ENCODE measurements at places on chromosomes 2 and 18.

DNA sequence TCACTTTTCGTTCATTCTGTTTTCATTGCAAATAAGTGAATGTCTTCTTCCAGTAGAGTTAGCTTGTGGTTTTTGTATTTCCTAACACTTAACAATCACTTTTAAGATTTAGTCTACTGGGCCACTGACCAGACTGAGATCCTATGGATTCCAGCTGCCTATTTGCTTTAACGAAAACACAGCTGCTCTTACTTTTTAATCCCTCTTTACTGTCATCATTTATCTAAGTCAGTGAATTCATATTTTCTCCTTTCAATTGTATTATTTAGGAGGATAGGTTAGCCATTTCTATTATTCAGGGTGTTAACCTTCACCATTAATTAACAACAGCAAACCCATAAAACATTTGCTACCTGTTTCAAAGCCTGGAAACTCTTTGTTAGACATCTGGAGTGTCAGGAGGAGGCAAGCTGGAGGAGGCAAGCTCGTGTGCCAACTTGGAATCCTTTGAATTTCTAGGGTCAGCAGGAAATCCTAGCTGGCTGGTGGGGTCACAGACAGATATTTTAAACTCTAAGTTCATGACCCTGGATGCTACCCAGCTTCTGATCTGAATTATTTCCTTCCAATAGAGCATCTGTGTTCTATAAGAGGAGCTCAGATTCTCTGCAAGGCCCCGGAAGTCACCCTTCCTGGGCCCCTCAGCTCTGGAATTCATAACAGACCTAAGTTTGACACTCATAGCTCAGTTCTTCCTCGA, 385.3 kb downstream of the RBM43 start:
- no peak for DNase-seq

DNA sequence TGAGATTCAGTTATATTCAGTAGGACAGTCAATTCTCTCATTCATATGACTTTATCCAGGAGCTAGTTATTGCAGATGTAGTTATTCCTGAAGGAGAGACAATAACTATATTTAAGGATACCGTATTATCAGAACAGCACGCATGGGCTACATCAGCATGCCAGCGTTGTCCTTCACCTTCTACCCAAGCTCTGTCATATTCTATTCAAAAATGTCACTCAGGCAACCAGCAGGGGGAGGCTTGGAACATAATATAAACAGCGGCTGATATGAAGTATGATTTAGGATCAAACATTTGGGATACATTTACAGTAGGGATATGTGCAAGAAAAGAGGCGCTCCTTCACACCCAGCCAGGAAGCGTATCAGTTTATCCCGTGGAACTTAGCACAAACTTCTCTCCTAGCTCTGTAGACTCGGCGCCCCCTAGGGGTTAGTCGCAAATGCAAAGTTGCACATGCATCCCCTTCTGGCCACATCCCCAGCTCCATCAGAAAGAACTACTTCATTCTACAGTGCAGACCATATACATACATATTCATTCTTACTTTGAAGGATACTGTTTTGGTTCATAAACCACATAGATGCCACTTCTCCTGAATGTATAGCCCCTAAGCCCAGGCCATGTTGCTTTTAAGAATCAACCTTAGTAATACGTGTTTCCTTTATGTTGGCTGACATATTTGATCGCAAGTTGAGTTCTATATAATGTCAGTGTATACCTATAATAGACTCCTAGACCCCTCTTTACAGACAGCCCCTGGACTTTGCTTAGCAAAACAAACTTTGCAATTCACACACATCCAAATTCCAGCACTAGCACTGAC, 759.4 kb downstream of the ADCYAP1 start:
- DNase-seq = no peak

GRCh38 chr2:98509542-98510321, 65.1 kb downstream of the INPP4A start:
- DNase-seq = no peak

- no peak for DNase-seq
These were observed 140.3 kb downstream of the CYRIA start for GRCh38 chr2:16525265-16525887.

DNA sequence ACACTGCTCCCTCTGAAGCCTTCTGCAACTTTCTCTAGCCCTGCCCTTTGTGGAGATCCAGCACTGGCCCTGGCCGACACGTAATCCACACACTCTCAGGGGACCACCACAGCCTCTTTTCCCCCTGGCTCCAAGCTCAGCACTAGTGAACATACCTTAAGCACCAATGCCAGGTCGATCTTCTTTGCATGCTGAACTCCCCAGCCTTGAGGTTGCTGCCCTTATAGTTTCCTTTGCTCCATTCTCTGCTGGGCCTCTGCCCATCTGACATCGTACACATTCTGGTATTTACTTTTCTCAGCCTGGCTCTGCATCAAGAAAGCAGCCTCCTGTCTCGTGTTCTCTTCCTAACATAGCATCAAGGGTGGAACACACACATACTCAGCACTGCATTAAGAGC, 361.5 kb downstream of the LPIN1 start:
- DNase-seq = no peak

DNA sequence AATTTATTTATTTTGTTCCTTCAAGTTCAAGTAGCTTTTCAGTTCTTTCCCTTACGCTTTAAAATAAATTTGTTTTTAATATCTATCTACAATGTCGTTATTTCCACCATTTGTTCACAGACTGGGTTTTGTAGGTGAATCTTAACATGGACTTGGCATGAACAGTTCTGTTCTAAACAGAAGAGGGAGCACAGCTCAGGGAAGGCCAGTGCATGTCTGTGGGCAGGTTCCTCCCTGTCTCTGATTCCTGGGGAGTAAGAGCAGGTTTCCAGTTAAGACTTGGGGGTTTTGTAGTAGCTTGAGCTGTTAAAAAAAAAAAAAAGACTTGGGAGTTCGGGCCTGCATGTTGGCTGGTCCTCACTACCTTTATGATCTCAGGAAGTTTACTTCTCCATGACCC, 11.1 kb downstream of the TTL start:
- DNase-seq = no peak

DNA sequence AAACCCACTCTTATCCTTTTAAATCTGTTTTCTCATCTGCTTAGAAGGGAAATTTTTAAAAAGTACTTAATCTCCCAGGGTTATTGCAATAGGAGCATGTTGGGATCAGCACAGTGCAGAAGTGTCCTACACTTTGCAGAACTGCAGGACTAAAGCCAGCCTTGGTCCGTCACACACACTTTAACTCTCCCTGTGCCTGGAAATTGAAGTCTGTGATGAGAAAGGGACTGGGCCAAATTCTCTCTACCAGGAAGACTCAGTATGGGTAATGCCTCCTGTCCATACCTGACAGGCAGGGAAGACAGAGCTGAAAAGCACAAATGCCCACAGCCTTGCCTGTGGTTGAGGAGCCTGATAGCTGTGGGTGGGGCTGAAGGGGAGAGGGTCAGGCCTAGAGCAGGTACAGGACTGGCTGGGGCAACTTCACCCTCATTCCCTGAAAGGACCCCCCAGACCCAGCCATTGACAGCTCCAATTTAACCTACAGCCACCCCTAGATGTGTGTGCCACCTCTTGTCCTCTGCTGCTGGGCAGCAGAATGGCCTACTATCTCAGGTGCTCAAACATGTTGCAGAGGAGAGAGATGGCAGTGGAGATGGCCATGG, 377.2 kb upstream of the KLHL29 start:
- DNase-seq = no peak

GRCh38 chr2:111715987-111716904, 167.7 kb downstream of the ANAPC1 start:
- DNase-seq = no peak

- DNase-seq = no peak
These were observed 535 bp downstream of the ATG4B start for GRCh38 chr2:241637795-241638660.

DNA sequence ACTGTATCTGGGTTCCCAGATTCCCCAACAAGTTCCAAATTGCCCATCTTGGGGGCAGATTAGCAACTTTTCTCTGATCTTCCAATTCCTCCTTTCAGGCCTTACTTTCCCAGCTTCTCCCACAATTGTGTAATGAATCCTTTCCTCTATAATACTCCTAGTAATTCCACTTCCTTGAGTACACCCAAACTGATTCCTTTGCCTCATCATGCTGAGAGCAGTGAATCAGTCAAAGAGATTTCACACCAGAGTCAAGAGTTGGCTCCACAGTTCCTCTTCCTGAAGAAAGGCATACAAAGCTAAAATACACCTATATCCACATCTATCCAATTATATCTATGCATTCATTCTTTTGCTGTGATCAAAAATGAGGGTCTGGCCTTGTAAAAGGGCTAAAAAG, 28.6 kb upstream of the DAPL1 start:
- no peak for DNase-seq

- DNase-seq = no peak
These were observed 56.8 kb upstream of the SPAG16 start for GRCh38 chr2:213227458-213227857.

DNA sequence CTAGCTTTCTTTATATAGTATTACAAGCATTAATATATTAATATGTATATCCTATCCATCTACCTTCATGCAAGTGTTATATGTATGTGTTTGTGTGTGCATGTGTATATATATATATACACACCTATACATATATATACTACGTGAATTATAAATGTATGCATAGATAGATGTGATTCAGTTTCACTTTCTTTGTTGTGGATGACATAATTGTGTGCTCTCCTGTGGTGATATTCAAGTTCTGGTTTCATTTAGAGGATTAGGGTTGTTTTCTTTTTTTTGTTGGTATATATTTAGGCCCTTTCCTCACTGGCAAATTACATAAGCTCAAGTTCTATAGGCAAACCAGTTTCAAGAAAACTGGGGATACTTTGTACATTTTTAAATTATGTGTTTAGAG, 225.7 kb upstream of the FANCL start:
- no peak for DNase-seq

GRCh38 chr2:119408221-119408619, 23.4 kb upstream of the TMEM37 start:
- no peak for DNase-seq

GRCh38 chr2:50863856-50864255, 168.1 kb downstream of the NRXN1 start:
- DNase-seq = no peak

- DNase-seq = no peak
These were observed 61.5 kb downstream of the ADCYAP1 start for GRCh38 chr18:965921-966758.

GRCh38 chr2:33221046-33221784, 255.2 kb upstream of the RASGRP3 start:
- no peak for DNase-seq

DNA sequence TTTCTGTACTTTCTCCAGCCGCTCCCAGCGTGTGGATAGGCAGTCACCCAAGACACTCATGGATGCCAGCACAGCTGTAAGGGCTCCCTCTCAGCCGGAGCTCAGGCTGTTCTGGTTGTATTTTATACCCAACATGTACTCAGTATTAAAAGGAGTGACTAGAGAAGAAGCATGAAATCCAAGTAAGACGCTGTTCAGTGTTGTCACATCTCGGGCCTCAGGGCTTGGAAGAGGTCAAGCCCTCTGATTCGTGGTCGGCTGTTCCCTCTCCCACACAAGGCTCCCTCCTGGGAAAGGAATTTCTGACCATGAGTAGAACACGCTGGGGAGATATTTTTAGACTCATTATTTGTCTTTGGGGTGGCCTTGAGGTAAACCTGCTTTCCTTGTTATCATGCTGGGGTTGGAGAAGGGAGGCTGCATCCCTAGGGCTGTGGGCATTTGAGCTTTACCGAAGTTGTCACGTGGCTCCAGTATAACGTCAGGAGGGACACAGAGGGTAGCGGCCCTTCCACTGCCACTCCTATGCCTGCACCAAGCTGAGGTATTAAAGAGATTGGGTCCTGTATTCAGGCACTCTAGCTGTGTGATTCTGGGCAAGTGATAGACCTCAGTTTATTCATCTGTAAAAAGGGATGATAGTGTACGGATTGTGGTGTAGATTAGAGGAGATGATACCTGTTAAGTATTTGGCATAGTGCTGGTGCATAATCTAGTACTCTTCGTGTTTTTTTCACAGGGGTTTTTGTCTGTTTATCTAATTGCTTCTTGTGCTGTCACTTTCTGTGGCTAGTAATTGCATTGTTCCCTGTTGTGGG, 34.1 kb downstream of the HK2 start:
- no peak for DNase-seq

- no peak for DNase-seq
These were observed 20.6 kb downstream of the NEMP2 start for GRCh38 chr2:190513877-190514276.

DNA sequence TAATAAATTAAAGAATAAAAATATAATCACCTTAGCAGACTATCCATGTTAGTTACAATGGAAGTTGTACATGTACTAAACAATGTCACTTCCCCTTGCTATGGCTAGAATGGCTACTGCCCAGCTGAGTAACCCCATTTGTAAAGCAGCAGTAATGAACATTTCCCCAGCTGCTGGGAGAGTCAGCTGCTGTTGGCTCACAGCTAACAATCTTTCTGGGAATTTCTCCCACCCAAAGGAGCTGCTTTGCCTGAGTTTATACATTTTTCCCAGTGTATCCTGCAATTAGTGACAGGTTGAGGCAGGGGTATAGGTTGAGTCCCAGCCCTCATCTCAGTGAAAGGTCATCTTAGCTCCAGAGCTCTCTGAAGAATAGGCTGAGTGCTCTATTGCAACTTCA, 665.6 kb upstream of the KLHL29 start:
- DNase-seq = no peak

- DNase-seq = peak; percentile 22
These were observed 43.7 kb downstream of the HDLBP start for GRCh38 chr2:241271706-241272302.

DNA sequence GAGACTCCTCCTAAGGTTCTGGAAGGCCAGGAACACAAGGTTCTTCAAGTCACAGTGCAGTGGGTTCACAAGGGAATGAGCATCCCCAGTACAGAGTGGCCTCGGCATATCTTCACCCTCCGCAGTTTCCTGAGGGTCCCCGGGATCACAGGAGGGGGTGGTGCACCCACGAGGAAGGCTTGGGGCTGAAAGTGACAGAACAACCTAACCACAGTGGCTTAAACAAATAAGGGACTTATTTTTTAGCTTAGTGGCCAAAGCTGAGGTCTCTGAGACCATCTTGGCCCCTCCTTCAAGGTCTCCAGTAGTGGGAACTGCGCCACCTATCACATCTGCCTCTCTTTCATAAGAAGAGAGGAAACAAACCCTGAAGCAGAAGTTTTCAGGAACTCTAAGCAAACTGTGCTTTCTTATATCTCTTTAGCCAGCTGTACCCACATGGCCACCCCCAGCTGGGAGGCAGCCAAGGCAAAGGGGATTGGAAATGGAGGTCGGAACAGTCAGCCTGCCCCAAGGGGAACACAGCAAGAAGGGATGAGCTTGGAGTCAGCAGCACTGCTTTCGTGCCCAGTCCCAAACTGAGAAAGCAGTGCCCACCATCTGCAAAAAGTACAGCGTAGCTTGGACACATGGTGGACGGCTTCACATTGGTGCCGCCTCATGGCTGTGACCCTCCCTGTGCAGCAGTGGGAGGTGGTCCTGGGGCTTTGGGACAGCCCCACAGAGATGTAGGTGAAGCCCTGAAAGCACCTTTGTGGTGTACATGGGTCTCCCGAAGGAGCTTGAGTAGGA, 260.0 kb upstream of the ID2 start:
- no peak for DNase-seq

- DNase-seq = no peak
These were observed 27.1 kb downstream of the COL5A2 start for GRCh38 chr2:189152483-189152882.

All from stimulated activated CD8-positive, alpha-beta memory T cell treated with anti-CD3 and anti-CD28 coated beads, Interleukin-15, amount 100 ng/mL, for 24 hours (primary cell).